NCI-H1092 treated with DMSO at 0.1 percent for 48 hours (cell line): ENCODE measurements at places on chromosomes 2 and 18.
A peak's percentile ranks its signal among the peaks of the same experiment; 100 is the strongest.

GRCh38 chr2:72840066-72840465 is 14.2 kb upstream of the EXOC6B start:
- DNase-seq: no peak

DNA sequence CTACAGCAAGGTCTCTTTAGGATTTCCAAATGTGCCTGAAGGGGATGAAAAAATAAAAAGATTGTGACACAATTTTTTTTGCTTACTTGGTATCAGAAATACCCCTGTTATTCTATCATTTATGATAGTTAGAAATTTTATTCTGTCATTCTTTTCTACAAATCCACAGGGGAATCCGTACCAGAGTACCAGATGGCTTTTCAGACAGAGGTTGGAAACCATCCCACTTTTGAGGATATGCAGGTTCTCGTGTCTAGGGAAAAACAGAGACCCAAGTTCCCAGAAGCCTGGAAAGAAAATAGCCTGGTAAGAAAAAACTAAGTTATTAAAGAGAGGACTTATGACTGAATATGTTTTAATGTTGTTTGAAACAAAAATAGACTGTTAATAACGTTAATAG is 92.6 kb upstream of the FAM117B start:
- DNase-seq: no peak

DNA sequence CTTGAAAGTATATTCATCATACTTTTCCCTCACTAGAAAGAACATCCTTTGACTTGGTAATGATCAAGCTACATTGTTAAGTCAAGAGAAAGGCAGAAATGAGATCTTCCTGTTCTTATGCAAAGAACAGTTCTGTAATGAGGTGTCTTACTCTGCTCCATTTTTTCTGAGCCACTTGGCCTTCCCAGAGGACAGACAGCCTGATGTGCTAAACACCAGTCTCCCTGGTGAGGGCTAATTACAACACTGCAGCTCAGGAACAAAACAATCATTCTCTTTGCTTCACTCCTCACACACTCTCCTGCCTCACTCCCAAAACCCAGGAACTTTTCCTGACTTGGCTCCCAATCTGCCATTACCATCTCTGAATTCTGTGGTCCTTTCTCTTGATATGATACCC is 25.6 kb downstream of the TACR1 start:
- no peak for DNase-seq

DNA sequence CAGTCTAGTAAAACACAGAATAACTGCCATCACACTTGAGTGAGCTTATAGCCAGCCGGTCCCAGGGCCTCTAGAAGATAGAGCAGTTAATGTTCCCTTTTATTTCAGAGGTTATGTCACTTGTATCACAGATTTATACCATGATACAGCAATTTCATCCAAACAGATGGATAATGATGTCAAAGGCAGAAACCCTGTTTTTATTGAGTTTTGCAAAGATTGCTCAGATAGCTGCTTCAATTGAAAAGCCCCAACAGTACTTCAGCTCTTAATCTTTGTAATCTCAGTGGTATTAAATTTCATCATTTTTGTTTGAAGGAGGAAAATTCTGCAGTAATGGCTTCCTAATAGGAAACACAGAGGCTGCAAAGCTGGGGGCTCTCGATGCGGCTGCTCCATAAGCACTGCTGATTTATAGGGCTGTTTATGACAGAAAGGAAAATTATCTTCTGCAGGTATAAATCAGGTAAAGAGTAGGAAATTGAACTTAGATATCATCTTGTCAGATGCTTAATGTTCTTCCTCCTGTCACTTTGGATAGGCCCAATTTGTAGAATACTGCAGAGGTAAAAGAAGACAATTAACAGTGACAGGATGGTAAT is 112.3 kb downstream of the LNPK start:
- peak; percentile 89 for DNase-seq

DNA sequence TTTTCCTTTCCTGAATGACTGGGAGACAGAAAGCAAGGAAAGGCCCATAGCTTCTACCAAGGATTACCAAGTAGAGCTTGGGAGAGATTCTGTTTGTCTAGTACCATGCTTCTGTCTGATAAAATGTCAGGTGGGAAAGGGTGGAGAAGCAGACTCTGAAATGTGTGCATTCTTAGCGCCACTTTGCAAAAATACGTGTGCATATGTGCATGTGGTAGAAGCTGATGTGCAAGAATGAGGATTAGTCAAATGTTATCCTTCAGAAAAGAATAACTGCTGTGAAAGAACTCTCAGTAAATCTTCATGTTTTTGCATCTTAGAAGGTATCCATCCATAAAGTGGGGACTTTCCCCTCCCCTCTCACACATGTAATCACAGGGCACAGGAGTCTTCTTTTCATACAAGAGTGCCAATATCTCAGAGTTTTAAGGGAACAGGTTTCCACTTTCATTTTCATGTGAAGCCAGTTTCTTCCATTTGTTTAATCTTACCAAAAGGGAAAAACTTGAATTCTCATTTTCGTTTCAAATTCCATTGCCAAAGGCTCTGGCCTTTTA is 15.4 kb upstream of the DGKD start:
- no peak for DNase-seq

DNA sequence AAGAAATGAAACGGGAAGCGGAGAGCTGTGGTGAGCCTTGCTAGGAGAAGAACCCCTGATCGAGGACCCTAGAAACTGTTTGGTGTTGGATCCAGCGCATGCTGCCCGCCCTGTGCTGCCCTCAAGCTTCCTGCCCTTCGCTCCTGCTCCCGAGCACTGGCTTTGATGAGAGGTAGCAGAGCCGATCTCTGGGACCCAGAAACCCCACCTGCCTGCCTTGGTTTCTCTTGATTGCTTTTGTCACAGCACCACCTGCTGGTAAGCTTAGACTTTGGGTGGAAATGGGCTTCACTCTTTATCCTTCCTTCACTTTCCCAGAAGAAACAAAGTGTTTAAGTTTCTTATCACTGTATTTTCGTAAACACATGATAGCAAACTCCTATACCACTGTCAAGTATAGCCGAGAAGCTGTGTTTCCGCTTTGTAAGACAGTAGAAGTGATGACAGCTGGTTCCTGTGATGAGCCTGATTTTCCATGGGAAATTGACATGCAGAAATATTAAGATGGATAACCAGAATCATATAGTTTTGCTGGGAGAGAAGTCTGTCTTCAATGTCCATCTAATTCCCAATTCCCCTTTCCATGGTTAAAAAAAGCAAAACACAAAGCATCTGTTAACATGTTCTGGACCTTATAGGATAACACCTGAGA is 267.4 kb downstream of the PHLPP1 start:
- peak; percentile 60 for DNase-seq

GRCh38 chr2:27294928-27295327 is 12.7 kb downstream of the TRIM54 start:
- DNase-seq: no peak

DNA sequence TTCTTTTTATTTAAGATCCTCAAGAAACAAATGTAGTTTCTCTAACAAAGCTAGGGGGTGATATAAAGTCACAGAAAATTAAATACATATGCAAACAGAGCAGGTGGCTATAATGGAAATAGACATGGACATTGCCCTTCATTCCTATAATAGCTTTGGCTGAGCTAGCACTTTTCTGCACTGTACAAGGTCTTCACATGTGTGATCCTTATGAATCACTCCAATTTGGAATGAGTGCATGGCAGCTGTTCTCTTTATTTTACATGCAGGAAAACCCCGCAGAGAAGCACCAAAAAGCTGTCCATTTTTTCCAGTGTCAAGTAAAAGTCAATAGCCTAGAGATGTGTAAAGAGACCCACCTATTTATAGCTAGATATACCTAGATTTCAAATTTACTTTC is 747.4 kb upstream of the SLC8A1 start:
- no peak for DNase-seq

- DNase-seq: no peak
Measured at GRCh38 chr2:187055463-187055862, 206.5 kb upstream of the ZSWIM2 start.

GRCh38 chr2:12960671-12961070 is 243.9 kb downstream of the TRIB2 start:
- no peak for DNase-seq

- peak; percentile 97 for DNase-seq
Measured at GRCh38 chr2:99507937-99508818, 18.4 kb upstream of the REV1 start.

DNA sequence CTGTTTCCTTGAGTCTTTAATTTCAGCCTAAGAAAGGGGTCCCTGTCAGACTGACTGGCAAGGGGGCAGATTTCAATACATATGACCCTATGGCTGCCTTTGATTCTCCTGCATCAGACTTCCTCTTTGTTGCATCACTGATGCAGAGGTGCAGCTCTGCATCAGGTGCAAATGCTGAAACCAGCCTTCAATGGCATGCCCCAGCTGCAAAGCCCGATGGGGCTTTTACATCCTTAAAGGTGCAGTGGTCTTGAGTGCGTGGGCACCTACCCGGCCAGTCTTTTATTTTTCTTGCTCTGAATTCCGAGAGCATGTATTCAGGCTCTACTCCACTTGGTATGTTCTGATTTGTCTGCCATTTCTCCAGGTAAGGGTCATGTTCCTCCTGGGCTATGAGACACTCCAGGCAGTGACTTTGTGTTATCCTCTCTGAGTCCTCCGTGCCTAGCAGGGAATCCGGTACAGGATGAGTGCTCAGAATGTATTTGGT is 169.5 kb downstream of the MYCN start:
- DNase-seq: no peak

GRCh38 chr2:66034467-66034866 is 400.5 kb upstream of the MEIS1 start:
- no peak for DNase-seq

- no peak for DNase-seq
Measured at GRCh38 chr18:50906843-50907242, 27.9 kb downstream of the ME2 start.

DNA sequence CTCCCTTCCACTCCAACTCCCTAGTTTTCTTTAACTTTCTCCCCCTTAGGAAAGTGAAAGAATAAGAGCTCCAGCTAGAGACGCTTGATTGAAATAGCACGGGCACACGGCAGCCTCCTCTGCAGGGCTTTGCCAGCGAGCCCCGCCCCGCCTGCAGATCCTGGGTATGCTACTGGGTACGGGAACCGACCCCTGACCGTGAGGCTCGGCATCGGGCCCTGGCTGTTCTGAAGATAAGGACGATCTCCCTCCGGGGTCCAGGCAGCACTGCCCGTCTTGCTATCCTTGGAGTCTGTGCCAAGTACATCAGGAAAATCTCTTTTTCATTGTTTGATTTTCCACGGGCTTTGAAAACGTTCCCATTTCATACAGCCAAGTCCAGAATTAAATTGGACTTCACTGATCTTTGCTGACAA is 284.5 kb downstream of the MTX2 start:
- peak; percentile 77 for DNase-seq

- no peak for DNase-seq
Measured at GRCh38 chr2:75356865-75357264, 157.5 kb upstream of the TACR1 start.

GRCh38 chr2:15638720-15639119 is 47.1 kb downstream of the DDX1 start:
- DNase-seq: no peak

DNA sequence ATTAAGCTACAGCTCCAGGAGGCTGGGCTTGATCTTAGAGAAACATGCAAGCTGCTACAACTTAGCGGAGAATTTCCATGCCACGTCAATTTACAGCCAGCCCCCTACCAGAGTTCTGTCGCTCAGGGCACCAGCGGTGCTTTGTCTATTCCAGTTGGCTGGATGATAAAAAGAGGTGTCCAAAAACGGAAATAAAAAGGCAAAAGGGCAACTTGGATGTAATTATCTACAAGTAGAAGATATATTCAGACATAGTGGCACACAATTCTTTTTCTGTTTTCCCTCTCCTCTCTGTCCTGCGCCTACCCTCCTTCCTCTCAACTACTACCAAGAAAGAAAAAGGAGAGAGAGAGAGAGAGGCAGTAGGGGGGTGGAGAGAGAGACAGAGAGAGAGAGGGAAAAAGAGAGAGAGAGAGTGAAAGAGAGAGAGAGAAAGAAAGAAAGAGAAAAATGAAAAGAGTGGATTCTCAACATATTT is 363 bp upstream of the RFTN2 start:
- DNase-seq: no peak

DNA sequence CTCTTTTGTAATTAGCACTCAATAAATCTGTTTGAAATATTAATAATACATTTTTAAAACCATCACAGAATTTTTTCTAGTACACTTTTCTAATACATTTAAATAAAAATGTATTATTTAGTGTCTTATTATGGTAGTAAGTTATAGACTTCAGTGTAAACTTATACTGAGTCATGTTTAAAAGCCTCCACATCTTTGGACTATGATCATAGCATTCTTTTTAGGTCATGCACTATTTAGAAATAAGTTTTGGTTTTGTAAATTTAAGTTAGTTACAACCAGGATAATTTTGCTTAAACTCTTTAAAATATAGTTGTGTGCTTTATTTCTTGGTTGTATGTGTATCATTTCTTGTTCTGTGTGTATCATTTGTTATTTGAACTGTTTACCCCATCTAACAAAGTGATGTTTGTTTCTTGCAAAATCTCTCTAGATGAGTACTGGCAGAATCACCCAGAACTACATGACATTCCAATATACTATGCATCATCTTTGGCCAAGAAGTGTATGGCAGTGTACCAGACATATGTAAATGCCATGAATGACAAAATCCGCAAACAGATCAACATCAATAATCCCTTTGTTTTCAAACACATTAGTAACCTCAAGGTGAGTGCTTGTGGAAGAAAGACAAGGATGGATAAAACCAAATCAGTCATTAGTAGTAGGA is 16.7 kb downstream of the CPSF3 start:
- no peak for DNase-seq

GRCh38 chr2:12052796-12053195 is 306.4 kb downstream of the LPIN1 start:
- DNase-seq: no peak

DNA sequence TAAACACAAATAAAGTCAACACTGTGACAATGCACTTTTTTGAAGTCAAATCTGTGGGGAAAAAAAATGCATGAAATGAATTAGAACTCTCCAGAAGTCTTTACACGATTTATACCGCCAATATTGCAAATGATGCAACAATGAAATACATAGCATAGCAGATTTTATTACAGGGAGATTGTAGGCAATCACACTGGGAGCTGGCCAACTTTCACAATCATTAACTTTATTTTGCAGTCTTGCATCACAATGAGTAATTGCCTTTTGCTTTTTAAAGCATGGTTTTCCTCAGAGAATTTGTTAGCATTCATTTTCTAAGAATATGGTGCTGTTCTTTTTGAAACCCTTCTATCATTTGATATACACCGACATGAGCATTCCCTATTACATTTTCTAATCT is 366.4 kb upstream of the FSIP2 start:
- no peak for DNase-seq

DNA sequence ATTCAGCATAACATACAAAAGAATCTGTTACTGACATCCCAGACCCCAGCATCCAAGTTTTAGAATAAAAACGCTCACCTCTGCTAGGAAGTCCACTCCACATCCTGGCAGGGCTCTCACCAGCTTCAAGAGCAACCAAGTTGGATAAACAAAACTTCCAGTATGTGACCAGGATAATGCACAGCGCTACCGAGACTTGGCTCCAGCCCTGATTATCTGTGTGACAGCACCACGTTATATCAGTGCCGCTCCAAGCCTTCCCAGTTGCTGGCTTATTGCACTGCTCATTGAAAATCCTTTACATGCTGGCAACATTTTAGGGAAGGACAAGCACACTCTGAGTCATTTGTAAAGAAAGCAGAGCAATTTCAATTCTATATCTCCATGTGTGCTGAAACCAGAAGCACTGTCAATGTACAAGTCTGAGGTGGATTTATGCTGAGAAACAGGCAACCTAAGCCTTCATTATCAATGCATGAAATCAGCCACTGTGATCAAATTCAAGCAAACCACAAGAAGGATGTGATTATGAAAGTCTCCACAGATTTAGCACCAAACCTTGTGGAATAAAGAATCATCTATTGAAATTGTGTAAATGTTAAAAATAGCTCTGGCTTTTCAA is 115.7 kb downstream of the ZNF385B start:
- no peak for DNase-seq
